Midbrain (tissue), 1 donor: ENCODE measurements at places on chromosomes 1 and 21.

DNA sequence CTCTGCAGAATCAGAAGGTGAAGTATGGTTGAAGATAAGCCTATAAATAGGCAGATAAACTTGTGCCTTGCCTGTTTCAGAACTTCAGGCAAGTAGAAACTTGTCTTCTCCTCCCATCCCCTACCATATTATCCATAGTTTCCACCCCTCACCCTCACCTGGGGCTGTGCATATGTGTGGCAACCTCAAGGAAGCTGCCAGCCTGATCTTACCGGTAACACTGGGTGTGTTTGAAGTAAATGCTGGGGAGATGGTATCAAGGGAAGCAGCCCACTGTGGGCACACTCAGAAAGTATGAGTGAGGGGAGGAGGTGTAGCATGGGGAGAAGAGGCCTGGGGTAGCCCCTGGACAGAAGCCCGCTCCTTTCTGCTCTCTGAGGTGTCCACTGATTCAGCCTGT lies 14.5 kb downstream of the VANGL2 start:
- DNase-seq = no peak

GRCh38 chr1:155941845-155942531 lies 550 bp downstream of the RXFP4 start:
- no peak for DNase-seq

DNA sequence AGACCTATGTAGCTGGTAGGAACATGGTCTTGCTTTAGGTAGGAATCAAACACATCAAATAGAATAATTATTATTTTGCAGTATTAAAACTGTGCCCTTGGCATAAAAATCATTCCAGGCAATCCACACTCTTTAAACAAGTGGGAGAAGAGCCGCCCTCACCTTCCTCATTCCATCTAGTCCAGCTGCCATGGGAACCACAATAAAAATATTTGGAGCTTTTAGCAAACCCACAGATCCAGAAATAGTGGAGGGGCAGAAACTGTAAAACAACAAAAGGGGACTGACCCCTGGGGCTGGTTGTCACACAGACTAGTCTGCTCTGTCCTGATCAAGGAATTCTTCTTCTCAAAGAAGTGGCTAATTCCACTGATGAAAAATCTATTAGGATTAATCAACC lies 61.6 kb downstream of the PTPRC start:
- no peak for DNase-seq

GRCh38 chr1:175788586-175789252 lies 45.3 kb upstream of the TNR start:
- peak; percentile 54 for DNase-seq

DNA sequence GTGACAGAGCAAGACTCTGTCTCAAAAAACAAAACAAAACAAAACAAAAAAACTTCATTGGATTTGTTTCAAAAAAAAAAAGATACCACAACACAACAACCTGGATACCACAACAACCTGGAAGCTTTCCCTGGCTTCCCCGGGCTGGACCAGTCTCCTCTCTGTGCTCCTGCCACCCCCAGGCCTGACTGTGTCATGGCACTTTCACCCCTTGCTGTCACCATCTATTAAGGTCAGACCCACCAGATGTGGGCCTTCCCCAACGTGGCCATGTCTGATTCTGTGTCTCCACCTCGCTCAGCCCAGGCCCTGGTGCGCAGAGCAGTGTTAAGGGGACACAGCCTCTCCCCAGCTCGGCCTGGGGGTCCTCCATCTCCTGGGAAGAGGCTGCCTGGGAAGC lies 28.3 kb upstream of the ACOT11 start:
- no peak for DNase-seq

- no peak for DNase-seq
These were observed 109.6 kb downstream of the S1PR1 start for GRCh38 chr1:101346419-101346818.

GRCh38 chr1:41652384-41653265 lies 168.1 kb upstream of the EDN2 start:
- DNase-seq = no peak

- no peak for DNase-seq
These were observed 75.5 kb downstream of the PRDM2 start for GRCh38 chr1:13775459-13775858.

- no peak for DNase-seq
These were observed 40.9 kb upstream of the ZBTB18 start for GRCh38 chr1:244010191-244010590.

GRCh38 chr1:207021876-207022596 lies 10.5 kb downstream of the C1orf116 start:
- no peak for DNase-seq

DNA sequence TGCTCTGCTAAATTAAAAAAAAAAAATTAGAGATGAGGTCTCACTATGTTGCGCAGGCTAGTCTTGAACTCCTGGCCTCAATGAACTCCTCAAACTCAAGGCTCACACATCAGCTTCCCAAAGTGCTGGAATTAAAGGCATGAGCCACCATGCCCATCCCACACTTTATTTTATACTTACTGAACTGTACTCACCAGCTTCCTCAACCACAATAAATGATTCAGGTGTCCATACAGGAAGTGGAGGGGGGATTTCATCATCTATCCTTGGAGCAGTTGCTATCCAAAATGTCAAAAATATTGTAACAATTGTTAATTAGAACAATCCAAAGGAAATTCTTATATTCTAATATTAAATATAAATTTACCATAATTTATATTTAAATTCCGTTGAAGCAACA lies 22.4 kb upstream of the RSBN1 start:
- DNase-seq = no peak

DNA sequence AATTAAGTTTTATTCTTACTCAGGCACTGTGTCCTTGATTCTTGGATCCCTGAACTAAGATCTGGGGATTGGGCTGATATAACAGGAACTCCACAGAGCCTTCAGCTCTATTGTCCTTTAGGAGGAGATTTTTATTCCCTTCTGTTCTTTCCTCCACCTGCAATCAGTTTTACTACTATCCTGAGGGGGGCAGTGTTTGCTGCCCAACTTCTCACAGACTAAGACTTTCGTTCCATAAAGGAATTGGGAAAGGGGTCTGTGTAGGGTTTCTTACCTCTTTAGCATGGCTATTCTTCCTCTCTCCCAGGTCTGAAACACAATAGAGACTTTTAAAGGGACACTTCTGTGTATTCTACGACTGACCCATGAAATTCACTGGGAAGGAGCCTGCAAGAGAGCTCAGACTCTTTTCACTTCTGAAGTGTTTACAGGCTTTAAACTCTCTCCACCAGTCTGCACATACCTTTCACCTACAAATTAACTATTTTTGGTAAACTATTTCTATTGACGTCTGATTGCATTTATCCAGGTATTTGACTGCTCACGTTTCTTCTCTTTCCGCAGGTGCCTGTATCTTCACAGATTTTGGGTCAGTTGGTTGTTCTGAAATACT lies 103.3 kb upstream of the DEPDC1 start:
- DNase-seq = no peak

DNA sequence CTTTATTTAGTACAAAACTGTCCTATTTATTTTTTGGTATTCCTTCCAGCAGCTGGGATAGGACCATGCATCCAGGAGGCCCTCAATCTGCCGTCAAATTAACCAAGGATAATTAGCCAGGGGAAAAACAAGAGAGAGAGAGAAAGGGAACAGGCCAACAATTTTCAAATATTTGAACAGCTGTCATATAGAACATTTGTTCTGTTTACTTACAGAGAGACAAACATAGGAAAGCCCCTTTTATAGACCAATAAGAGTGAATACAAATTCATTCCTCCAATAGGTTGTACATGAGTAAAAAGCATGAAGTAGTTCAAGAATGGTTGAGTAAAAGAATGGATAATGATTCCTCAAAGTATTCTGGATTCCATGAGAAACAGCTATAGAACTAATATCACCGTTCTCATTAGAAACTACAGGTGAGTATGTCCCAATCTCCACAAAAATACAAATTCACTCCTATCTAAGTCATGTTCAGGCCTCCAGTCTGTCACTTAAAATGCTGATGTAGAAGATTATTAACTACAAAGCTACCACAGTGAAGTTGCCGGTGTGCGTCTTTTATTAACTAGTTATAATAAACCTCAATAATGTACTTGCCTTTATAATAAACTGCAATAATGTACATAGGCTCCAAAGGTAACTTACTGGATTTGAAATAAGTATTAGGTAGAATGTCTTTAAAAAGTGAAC lies 64.8 kb upstream of the GNG4 start:
- DNase-seq = no peak

GRCh38 chr21:15005391-15005790 lies 59.4 kb downstream of the NRIP1 start:
- DNase-seq = no peak

DNA sequence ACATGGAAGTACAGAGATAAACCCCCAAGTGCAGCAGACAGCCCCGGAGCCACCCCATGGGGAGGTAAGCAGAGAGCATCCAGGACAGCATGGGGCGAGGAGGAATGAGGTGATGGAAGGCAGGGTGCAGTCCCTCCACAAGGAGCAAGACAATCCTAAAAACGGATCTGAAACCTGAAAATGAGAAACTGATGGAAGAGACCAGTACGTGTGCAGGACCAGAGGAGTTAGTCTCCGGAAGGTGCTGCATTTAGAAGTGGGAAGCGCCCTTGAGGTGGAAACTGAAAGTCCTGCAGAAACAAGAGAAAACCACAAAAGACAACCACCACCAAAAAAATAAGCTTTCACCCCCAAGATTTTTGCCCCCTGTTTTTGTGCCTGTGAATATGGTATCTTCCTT lies 17.4 kb upstream of the DDOST start:
- DNase-seq = no peak

- DNase-seq = no peak
These were observed 1.6 kb downstream of the CD247 start for GRCh38 chr1:167516404-167517388.

GRCh38 chr1:57013522-57013921 lies 47.7 kb upstream of the C8B start:
- DNase-seq = no peak

- DNase-seq = peak; percentile 69
These were observed 296.6 kb downstream of the PTPRC start for GRCh38 chr1:198935306-198935921.

GRCh38 chr1:36542962-36543515 lies 60.3 kb upstream of the CSF3R start:
- DNase-seq = no peak

DNA sequence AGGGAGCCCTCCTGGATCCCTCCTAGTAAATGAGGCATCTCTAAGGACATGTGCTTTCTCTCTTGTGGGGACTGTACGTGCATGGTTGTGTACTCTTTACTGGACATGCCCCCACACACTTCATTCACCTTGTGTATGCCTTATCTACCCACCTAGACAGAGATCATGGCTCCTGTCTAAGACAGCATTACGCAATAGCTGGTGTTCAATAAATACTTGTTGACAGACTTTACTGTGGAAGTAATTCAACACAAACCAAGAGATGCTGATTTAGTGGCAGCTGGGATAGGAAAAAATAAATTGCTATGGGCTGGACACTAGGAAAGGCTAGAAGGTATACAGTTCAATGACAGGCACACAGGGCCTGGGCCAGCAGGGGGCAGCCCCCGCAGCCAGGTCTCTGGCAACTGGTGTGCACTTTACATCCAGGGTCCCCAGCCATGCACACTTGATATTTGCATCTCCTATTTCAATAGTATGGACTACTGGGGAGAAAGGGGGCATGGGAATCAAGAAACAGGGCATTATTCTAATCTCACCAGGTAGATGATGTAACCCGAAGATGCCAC lies 24.2 kb downstream of the TRABD2B start:
- no peak for DNase-seq

- DNase-seq = peak; percentile 22
These were observed 19.0 kb upstream of the SUMO3 start for GRCh38 chr21:44836666-44837471.

- no peak for DNase-seq
These were observed 514.4 kb upstream of the B3GALT2 start for GRCh38 chr1:193700710-193701355.

GRCh38 chr1:227782226-227782625 lies 33.2 kb upstream of the PRSS38 start:
- DNase-seq = no peak

DNA sequence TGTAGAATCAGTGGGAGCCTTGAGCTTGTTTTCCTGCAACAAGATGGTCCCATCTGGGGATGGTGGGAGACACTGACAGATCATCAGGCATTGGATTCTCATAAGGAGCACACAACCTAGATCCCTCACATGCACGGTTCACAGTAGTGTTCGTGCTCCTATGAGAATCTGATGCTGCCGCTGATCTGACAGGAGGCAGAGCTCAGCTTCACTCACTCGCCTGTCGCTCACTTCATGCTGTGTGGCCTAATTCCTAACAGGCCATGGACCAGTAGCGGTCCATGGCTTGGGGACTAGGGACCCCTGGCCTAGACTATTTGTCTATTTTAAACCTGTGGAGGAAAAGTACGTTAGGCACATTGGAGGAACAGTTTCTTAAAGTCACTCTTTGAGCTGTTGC lies 140.0 kb downstream of the EDEM3 start:
- DNase-seq = no peak

- no peak for DNase-seq
These were observed 437.0 kb downstream of the LMO4 start for GRCh38 chr1:87765681-87766070.

GRCh38 chr1:202349206-202349928 lies 868 bp downstream of the PPP1R12B start:
- DNase-seq = peak; percentile 18

- no peak for DNase-seq
These were observed 157.4 kb downstream of the ACTL8 start for GRCh38 chr1:17912491-17912890.

DNA sequence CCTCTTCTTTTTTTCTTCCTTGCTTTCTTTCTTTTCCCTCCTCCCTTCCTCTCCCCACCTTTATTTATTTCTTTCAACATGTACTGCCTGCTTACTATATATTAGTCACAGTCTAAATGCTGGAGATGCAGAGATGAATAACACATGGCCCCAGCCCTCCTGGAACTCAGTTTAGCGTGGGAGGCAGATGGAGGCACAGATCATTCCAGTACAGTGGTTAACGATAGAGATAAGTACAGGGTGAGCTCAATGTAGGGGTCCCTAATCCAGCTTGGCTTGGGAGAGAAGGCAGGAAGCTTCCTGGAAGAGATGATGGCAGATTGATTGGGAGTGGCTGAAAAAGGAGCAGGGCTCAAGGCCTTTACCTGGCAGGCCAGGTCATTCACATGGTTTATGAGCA lies 55.6 kb upstream of the PPP2R5A start:
- DNase-seq = no peak

- DNase-seq = no peak
These were observed 52.4 kb downstream of the XCL1 start for GRCh38 chr1:168628807-168629206.

GRCh38 chr1:46603481-46603857 lies 599 bp downstream of the MKNK1 start:
- no peak for DNase-seq

- no peak for DNase-seq
These were observed 24.6 kb upstream of the SLC35F3 start for GRCh38 chr1:233879841-233880240.

DNA sequence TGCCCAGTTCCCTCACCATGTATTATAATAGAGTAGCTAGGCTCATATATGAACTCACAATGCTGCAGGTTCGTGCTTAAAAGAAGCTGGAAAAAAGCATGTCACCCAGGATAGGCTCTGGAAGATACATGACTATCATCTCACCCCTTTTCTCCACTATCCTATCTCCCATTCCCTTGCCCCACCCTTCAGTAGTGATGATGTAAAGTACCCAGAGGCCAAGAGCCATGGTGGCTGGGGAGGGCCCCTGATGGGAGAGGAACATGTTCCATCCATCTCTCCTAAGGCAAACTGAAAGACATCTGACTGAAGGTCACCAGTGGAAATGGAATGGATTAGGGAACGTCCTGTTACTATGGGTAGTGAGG lies 20.3 kb upstream of the RBBP5 start:
- DNase-seq = no peak
